ENCODE measurements at places on chromosomes 3 and 15.

DNA sequence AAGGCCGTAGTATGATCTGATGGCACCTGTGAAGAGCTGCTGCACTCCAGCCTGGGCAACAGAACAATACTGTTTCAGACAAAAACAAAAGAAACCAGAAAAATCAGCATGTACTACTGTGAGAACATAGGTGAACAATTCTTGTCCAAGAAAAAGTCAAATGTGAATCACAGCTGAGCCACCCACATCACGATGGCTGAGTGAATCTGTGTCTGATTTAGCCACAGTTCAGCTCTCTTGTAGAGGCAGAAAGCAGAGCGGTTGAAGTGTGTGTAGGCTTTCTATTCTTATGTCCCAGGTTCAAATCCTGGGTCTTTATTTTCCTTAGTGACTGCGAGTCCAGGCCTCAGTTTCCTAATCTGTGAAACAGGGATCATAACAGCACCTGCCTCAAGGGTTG lies 4.4 kb upstream of the FURIN start:
- DNase-seq, result no peak

DNA sequence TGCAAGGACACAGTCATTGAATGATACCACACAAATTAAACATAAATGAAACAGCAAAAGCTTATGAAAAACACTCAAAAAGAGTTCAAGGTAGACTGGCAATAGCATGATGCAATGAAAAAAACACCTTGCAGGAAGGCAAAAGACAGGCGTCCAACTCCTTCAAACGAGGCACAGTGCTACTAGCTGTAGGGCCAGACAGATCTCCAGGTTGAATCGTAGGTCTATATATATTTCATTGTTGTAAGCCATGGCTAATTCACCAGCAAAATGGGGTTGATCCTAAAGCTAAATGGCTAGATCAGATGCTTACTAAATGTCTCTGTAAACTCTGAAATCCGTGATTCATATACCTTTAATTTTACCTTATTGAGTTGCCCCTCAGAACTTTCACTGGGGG lies 94.2 kb downstream of the THRB start:
- no peak for DNase-seq

DNA sequence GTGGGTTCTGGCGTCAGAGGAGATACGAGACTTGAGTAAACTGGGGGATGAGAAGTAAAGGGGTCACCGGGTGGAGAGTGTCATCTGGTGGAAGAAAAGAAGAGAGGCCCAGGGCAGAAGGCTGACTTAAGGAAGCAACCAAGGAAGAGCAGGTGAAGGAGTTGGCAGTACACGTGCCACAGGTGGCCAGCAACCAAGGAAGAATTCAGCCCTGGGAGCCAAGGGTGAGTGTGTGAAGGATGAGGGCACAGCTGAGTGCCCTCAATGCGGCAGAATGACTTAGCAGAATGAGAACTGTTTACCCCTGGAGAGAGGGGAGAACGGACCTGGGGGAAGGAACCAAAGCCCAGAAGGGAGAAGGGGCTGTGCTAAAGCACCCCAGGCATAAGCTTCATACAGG lies 71.3 kb downstream of the WHAMM start:
- DNase-seq, result no peak

DNA sequence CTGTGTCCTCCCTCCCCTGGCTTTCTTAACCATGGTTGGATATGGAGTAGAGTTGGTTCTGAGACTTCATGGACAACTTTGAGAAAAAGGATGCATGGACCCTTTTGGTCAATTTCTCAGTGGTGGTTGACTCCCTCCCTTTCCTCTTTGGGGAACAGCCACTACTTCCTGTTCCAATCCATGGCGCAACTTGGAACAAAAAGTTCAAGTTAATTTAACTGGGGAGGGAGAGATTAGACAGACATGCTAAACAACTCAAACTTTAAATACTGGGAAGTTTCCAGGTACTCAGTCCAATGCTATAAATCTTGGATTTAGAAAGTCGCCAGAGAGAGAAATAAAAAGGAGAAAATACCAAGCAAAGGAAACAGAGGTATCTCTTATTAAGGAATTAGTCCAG lies 202.2 kb downstream of the PDZRN3 start:
- no peak for DNase-seq

- no peak for DNase-seq
These were observed 134.2 kb upstream of the ALCAM start for GRCh38 chr3:105232553-105232952.

- no peak for DNase-seq
These were observed 140.9 kb upstream of the TP63 start for GRCh38 chr3:189490337-189490736.

- DNase-seq, result no peak
These were observed 208.4 kb downstream of the PLOD2 start for GRCh38 chr3:145952536-145952935.

DNA sequence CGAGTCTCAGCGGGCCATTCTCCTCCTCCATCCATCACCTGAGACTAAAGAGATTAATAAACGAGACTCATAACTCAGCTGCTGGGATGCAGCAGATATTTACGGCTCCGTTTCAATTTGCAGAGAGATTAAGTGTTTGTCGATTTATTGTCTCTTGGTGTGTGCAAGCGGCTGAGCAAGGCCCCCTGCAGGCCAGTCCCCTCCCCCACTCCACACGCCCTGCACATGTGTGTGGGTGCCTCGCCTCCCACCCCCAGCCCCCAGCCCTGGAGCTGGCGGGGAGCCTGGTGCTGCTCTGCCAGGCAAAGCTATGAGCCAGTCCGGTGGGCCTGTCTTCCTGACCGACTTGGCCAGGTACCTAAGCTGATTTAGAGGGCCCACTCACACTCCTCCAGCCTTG lies 63.0 kb downstream of the CYP11A1 start:
- DNase-seq, result no peak

DNA sequence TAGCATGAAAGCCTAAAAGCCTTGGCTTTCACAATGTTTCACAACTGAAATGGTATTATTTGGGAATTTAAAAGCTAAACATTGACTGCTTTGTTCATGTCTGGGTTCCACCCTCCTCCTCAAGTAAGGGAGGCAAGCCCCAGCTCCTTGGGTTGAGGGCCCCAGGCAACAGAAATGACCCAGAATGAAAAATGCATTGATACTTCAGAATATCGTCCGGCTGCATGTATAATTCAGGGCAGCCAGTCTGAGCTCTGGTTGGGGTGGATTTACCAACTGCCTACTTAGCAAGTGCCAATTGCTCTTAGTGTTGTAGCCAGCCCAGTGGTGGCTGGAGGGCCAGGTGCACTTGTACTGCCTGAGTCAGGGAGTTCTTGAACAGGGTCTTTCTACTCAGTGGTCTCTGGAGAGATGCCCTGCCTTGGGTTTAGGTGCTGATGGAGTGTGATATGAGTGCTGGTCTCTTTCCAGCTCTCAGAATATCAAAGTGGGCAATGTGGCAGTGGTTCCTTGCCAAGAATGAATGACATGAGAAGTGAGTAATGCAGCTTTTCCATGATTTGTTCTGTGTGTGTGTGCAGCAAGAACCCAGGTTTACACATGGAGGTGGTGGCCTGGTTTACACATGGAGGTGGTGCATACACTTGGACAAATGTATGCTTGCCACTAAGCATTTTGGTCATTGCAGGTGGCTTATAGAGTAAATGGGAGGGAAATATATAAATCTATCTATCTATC lies 40.9 kb upstream of the ADAMTSL3 start:
- DNase-seq, result no peak

DNA sequence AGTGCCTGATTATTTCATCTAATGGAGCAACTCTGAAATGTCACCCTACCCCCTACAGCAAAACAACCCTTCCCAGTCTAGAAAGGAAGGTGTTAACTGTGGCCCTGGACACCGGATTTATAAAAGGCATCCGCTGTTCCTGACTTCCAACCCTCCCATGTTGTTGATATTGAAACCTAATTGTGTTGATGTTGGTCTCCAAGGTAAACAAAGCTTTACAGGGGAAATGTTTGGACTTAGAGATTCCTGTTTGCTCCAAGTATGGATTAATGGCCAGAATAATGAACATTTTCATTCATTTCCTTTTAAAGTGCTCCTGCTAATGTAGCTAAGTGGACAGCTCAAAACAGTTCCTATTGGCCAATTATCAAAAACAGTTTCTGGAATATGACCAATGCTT lies 19.4 kb upstream of the LMCD1 start:
- DNase-seq, result no peak

DNA sequence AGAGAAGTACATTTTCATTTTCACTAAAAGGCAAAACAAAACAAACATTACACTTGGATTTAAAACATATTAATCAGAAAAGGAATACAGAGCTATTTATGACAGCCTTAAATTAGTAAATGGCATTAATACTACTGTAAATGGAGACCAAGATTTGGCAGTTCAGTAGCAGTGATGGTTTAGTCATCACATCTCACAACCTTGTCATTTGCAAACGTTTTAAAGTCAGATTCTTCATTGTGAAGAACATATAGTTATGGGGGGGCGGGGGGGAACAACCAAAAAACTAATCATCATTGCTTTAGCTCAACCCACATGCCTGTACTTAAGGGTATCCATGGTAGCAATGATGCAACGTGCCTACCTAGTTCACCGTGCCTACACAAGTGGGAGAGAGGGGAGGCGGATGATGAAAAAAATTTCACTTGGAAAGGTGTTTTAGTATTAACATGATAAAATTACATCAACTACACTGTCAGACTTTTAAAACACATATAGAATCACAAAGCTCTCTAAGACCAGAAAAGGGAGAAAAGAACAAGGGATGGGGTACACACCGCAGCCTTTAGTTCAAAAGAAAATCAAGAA lies 40.1 kb downstream of the DLG1 start:
- no peak for DNase-seq

DNA sequence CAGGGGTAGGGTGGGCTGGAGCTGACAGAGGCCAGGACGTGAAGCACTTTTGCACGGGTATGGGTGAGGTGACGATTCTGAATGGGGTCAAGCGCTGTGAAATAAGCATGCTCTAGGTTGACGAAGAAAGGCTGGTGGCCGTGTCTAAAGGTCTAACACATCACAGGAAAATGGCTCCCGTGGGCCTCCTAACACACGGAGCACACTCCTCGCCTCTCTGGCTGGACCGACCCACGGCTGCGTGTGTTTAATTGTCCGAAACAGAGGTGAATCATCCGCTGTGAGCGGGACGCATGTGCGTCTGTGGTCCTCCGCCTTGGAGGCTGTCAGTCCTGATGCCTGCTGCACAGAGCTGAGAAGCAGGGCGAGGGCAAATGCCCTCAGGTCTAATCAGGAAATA lies 130.6 kb downstream of the NSMCE3 start:
- no peak for DNase-seq

DNA sequence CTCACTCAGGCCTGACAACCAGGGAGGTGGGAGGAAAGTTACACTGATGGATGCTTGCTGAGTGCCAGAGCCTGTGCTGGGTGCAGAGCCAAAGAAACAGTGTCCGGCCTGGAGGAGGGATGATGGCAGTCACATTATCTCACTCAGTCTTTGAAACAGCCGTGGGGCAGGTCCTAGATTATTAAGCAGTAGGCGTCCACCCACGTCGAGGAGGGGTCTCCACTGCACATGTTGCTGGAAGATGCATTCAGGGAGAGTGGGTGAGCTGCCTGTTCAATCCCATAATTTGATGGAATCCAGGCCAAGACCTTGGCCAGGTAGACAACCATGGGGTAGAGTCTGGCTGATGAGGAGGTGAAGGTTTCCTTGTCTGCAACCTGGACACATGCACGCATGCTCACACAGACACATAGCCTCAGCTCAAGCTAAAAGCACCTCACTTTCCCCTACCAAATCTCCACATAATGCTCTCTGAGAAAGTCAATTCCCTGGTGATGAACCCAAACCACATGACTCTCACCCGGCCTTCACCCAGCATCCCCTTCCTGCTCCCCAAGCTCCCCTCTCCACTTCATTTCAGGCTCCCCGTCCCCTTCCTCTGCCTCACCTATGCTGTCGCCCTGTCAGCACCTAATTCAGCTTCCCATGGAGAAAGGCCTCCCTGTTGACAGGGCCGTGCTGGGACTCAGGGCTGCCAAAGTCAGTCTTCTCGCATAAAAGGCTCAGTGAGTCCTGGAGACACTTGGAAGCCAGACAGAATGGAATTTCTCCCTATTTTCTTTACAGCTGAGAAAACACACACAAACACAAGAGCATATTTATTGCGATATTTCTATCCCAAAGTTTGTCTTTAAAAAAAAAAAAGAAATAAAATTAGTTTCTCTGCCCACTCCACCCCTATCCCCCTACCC lies 29.8 kb downstream of the ACAN start:
- DNase-seq, result no peak

DNA sequence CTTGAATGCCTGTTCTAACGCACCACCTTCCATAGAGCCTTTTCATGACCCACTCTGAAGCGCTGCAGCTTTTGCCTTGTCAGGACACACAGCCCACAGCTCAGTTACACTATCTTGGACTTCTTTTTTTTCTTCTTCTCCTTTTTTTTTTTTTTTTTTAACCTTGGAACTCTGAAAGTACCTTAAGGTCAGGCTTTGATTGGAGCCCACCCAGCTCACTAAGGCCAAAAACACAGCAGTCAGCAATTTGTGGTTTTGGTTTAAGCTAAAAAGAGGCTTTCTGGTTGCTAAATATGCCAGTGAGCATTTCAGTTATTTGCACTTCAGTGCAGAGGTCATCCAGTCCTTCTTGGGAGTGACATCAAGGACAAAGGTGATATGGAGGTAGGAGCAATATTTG lies 1.7 kb downstream of the SLC25A20 start:
- no peak for DNase-seq

DNA sequence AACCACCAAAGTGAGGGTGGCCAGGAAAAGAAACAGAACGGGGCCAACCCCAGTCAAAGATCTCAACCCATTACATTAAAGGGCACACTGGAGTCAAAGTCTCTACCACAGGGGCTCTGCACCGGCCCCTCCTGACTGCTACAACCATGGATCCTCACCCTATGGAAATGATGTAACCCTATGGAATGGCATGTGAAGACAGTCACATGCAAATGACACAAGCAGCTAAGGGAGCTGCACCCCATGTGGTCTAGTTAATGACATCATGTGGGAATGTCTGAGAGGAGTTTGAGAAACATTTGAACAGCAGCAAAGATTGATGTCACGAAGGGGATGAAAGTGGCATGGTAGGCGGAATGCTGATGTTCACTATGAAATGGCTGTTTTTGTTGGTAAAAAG lies 298.2 kb upstream of the SLCO3A1 start:
- no peak for DNase-seq

- DNase-seq, result no peak
These were observed 42.6 kb upstream of the SNTN start for GRCh38 chr3:63609834-63610233.

- no peak for DNase-seq
These were observed 14.2 kb upstream of the CP start for GRCh38 chr3:149235599-149236424.

GRCh38 chr15:70410371-70410985 lies 312.8 kb upstream of the TLE3 start:
- no peak for DNase-seq

- DNase-seq, result no peak
These were observed 8.7 kb downstream of the FOXL2 start for GRCh38 chr3:138938056-138938876.

GRCh38 chr3:46542801-46543201 lies 23.3 kb downstream of the LRRC2 start:
- no peak for DNase-seq
